CD4-positive, alpha-beta T cell treated with Interleukin-17A for 1 hour (primary cell): ENCODE measurements at places on chromosomes 1 and 21.
A peak's percentile ranks its signal among the peaks of the same experiment; 100 is the strongest.

DNA sequence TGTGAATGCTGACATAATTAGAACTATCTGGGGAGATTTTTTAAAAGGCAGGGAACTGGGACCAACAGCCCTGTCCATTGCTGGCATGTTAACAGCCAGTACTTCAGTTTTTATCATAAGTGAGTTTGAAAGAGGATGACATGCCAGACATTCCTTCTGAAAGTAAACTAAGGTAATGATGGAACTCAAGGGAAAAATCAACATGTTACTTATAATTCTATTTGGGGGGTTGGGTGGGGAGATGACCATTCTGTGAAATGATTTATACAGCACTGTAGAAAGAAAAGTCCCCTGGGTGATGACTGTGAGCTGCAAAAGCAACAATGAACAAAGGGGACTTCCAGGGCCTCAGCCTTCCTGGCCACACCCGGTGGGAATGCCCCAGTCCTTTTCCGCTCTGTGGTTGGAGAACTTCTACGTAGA lies 5.4 kb upstream of the LAMC2 start:
- DNase-seq = no peak

DNA sequence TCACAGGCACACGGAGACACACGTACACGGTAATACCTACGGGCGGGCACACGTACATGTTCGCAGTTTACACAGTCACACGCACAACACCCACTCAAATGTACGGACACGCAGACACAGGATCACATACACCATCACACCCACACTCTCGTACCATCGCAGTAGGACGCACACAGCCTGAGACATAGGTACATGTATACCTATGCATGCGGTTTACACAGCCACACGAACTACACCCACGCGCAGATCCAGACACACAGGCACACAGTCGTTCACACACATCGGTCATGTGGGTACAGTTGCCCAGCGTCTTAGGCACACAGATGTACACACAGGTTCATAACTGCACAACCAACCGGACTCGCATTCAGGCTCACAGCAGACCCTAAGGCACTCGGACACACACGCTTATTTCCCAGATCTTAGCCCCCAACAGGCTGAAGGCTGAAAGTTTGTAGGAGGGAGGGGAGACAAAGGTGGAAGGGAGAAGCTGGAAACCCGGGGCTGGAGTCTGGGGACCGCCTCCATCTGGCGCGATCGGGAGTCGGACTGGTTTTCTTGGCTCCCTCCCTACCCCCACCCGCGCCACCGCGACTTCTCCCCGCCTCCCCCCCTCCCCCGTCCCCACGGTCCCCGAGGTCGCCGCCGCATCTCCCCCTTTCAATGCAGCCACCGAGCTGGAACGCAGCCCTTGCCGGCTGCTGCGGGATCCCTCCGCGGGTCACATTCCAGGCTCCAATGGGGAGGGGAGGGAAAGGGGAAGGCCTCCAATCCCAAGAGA lies 51.9 kb upstream of the SYNC start:
- DNase-seq = peak; percentile 58

GRCh38 chr1:48939828-48940227 lies 163.1 kb upstream of the BEND5 start:
- no peak for DNase-seq

DNA sequence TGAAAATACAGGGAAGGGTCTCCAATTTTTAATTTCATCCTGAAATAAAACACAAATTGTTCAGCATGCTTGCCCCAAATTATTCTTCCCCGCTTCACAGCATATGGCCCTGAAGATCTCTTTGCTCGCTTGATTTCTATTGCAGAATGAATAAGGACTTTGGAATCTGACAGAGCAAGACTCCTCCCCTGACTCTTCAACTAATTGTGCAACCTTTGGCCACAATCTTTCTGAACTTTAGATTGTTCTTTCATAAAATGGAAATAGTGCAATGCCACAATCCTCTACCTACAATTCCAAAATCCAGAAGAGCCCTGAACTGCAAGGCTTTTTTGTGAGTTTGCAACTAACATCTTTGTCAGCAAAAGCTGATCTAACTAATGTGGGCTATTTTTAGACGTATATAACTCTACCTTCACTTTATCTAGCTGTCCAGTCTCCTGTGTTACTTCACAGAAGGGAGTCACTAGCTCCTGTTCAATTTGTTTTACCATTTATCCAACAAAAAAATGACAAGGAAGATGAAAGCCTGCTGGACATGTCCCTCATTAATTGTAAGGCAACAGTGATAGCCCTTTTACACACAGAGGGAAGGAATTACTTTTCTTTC lies 13.4 kb downstream of the RNASEL start:
- DNase-seq = no peak

DNA sequence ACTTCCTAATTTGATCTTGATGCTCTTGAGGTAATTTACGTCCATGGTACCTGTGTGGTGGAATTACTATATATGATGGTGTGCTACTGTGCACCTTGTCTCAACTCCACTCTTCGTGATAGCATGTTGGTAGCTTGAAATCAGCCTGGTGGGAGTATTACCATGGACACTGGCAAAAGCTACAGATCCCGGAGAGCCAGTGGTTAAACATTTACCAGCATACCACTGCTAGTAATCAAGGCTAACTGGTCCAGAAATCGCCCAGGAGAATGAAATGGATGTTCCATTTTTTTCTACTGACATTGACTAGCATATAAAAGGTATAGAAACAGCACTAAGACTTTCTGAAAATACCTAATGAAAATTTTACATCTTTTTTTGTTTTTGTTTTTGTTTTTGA lies 30.6 kb downstream of the ELK4 start:
- no peak for DNase-seq

- DNase-seq = no peak
These were observed 210.6 kb upstream of the HOOK1 start for GRCh38 chr1:59604191-59604590.

DNA sequence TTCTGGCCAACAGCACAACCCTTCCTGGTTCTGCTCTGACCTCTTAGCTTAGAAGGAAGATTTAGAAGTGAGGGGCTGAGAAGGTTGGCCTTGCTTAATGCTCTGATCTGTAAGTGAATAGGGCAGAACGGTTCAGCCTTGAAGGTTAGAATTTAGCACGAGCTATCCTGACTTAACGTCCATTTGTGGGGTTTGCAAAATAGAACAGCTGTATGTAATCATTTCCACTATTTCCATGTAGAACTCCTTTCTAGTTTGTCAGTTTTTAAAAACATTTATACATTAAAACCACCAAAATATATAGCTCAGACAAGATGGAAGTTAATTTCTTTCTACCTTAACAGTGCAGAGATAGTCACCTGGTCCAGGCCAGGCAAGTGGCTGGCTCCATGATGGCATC lies 89.9 kb downstream of the TBX19 start:
- DNase-seq = no peak
